ENCODE measurements at places on chromosomes 16 and 17.
A peak's percentile ranks its signal among the peaks of the same experiment; 100 is the strongest.

- DNase-seq, result no peak
These were observed 33.6 kb upstream of the MED13 start for GRCh38 chr17:62098623-62099231.

DNA sequence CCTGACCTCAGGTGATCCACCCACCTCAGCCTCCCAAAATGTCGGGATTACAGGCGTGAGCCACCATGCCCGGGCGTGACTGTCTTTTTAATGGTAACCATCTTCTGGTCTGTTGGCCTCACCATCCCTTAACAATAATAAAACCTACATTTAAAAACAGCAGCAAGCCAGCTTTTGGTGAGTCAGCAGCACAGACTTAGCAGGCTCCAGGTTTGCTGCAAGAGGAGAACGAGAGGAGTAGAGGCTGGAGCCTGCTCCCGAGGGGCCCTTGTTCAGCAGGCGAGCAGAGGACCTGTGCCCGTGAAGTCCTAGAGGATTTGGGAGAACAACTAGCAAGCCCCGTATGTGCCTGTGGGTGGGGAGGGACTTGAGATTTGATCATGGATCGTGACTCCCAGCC is 35.7 kb downstream of the MYH13 start:
- DNase-seq, result no peak

- no peak for DNase-seq
These were observed 840 bp upstream of the CD300LB start for GRCh38 chr17:74532115-74532514.

GRCh38 chr17:6458460-6458950 is 14.2 kb downstream of the PIMREG start:
- no peak for DNase-seq

GRCh38 chr16:57530104-57530521 is 6.3 kb downstream of the CCDC102A start:
- DNase-seq, result no peak

GRCh38 chr17:79072544-79072943 is 2.1 kb upstream of the ENGASE start:
- DNase-seq, result no peak

GRCh38 chr17:75557075-75557851 is 30.3 kb upstream of the MYO15B start:
- peak; percentile 4 for DNase-seq

GRCh38 chr16:19883966-19884485 is 622 bp downstream of the GPRC5B start:
- DNase-seq, result no peak

- no peak for DNase-seq
These were observed at the start of gene RAB11FIP4 for GRCh38 chr17:31391496-31391949. TSS of gene RAB11FIP4 (plus strand) at chr17:31391675. CDS start at chr17:31391853, 178 bp downstream.

DNA sequence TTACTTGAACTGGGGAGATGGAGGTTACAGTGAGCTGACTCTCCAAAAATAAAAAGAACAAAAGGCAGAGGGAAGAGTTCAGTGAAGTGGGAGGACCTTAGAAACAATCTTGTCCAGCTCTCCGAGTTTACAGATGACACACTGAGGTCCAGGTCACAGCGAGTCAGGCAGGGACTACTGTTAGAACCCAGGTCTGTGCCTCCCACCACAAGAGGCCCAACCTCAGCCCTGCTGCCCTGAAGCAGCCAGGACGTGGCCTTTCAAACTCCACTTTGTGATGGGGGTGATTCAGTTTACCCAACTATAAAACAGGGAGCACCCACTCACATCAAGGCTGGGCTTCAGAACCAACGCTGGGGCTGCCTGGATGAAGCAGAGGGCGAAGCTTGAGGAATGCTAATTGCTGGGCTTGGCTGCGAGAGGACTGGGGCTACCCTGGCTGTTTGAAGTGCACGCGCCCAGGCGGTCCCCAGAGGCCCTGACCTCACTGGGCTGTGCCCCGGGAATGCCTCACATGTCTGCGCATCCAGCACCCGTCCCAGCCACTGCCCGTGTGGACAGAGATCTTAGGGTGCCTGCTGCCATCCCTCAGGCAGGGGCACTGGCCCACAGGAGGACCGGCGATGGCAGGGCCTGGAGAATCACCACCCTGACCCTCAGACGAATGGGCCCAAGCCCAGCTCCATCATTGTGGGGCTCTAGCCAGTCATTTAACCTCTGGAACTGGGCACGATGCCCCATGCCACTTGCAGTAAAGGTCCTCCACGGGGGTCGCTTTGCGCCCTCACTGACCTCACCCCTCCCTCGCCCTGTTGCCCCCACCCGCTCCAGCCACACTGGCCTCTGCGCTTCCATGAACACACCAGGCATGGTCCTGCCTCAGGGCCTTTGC is 11.4 kb downstream of the SLC5A10 start:
- DNase-seq, result no peak

GRCh38 chr17:65181237-65182061 is 44.3 kb downstream of the RGS9 start:
- DNase-seq, result no peak

- peak; percentile 94 for DNase-seq
These were observed 2.8 kb downstream of the KDM6B start for GRCh38 chr17:7836596-7837407.

DNA sequence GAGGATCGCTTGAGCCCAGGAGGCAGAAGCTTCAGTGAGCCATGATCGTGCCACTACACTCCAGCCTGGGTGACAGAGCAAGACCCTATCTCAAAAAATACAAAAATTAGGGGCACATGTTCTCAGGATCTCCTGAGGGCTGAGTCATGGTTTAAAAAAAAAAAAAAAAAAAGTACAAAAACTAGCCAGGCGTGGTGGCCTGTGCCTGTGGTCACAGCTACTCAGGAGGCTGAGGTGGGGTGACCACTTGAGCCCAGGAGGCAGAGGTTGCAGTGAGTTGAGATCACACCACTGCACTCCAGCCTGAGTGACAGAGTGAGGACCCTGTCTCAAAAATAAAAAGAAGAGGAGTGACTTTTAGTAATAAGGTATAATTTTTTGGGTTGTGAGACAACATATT is 16.9 kb downstream of the BLMH start:
- no peak for DNase-seq

Measured in fibroblast of gingiva (primary cell).